ENCODE measurements at places on chromosomes 1 and 21. TPM values are rescaled to one million over a fixed set of nuclear protein-coding genes. Genes with fewer than 3 reads are reported as not detected.

Gene IGFN1
- polyA plus RNA-seq, result not detected

Gene KRTAP13-2
- not detected for polyA plus RNA-seq

Gene BCAN
- polyA plus RNA-seq, result not detected

Gene THEM5
- polyA plus RNA-seq, result not detected

Gene ANGPTL3
- not detected for polyA plus RNA-seq
